AG04450 (cell line): ENCODE measurements at places on chromosomes 5 and 9.

GRCh38 chr9:131361202-131361833 is 32.6 kb upstream of the PRRC2B start:
- no peak for DNase-seq

GRCh38 chr9:16651446-16651964 is 219.0 kb downstream of the BNC2 start:
- DNase-seq: no peak

DNA sequence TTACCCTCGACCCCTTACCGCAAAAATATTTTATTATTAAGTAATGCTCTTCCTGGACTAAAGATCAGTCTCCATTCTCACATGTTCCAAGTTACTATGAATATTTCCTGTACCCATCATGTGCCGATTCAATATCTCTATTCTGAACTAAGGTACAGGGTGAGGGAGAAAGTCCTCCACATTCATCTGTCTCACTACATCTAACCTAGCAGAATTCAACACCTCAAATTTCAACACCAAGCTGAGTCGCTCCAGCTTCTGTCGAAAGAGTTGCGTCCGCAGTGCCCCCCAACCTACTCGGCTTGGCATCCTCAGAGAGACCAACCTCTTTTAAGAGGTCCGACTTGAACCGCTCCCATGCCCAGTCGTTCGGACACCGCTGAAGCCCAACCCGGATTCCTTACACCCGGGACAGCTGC is 1.0 kb downstream of the CERT1 start:
- DNase-seq: no peak

DNA sequence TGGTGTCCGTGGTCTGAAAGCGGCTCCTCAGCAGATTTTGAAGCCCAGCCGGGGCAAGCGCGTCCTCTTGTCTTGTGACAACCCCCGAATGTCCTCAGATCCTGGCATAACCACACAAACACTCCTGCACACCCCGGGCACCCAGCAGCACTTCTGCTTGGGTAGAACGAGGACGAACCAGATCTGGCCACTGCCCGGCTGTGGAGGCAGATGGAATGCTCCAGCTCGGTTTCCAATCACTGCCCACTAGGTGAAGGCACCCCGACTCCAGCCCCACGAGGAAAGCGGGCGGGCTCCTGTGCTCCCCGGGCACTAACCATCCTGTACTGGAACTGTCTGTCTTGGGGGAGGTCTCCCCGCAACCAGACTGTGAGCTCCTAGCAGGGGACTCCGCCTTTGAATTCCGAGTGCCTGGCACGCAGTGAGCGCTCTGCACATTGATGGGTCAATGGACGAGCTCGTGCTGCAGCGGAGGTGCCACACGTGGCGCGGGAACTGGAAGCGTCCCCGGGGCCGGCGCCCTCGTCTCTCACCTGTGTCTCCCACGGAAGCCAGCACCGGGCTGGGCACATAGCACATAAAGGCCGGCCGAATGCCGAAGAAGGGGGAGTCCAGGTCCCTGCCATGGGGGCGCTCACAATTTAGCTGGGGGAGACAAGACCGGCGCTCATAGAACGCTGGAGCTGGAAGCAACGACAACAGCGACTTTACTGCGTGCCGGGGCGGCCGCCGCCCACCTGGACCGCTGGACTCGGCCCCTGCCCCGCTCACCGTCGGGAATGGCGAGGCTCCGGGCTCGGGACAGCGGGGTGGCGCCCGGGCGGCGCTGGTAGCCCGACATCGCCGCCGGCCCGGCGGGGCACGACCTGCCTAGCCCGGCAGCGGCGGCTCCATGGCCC is 608 bp downstream of the ENTR1 start:
- DNase-seq: no peak

DNA sequence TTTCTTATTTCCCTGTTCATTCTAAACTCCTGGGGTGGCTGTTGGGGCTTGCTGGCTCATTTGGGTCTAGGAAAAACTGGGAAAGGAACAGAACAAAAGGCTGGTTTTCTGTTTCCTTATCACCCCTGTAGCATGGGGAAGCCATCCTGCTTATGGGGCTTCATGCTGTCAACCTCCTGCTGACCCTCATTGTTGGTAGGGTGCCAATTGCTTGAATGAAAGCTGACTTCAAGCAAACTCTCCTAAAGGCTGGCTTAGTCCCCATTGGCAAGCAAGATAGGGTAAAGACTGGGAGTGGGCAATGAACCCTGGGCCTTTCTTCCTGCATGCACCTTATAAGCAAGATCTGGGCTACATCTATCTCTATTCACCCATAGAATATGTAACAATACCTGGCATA is 511.6 kb downstream of the DMAC1 start:
- no peak for DNase-seq

DNA sequence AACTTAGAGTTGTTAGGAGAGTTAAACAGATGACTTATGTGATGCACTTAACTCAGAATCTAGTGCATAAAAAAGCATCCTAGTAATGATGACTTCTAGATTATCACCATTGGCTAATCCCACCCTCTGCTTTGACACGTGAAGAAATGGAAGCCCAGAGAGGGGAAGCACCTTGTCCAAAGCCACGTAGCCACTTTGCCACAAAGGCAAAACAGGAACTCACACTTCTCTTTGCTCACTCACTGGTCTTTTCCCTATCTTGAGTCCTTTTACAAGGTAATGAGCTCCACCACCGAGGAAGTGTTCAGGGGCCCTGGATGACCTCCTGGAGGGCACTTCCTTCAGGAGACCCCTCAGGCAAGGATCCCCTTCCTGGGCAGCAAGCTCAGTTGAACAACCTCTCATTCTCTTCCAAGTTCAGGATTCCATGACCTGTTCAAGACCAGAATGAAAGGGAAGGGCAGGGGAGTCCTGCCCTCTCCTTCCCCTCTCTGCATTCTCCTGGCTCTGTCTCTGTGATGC is 89.7 kb downstream of the HRH2 start:
- no peak for DNase-seq

GRCh38 chr5:154234551-154234950 is 44.0 kb downstream of the GALNT10 start:
- no peak for DNase-seq
